PC-9 (cell line): ENCODE measurements at places on chromosomes 12 and 14. TPM values are rescaled to one million over a fixed set of nuclear protein-coding genes. Genes with fewer than 3 reads are reported as not detected.

DNA sequence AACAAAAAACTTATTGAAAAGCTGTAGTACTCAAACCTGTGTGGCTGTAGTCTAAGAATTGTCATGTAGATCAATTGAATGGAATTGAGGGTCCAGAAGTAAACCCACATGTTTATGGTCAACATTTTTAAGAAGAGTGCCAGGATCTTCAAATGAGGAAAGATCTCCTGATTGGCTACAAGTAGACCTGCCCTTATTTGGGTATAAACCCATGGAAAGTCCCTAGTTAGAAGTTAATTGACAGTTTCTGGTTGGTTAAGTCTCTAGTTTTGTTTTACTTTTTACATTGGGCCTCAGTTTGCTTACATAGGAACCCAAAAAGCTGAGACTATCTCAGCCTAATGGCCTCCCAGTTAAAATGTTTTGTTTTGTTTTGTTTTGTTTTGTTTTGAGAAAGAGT, 91.9 kb upstream of the RESF1 start:
- no peaks in the 10 kb centered on the region for H3K36me3 ChIP-seq
- H3K4me3 ChIP-seq, result no peak overlapping the region
- H3K27ac ChIP-seq, result no peak overlapping the region
- no peaks in the 10 kb centered on the region for H3K4me1 ChIP-seq

Gene EFS
- not detected in 2 replicates for total RNA-seq

Gene IL22
- total RNA-seq, result not detected in 2 replicates

DNA sequence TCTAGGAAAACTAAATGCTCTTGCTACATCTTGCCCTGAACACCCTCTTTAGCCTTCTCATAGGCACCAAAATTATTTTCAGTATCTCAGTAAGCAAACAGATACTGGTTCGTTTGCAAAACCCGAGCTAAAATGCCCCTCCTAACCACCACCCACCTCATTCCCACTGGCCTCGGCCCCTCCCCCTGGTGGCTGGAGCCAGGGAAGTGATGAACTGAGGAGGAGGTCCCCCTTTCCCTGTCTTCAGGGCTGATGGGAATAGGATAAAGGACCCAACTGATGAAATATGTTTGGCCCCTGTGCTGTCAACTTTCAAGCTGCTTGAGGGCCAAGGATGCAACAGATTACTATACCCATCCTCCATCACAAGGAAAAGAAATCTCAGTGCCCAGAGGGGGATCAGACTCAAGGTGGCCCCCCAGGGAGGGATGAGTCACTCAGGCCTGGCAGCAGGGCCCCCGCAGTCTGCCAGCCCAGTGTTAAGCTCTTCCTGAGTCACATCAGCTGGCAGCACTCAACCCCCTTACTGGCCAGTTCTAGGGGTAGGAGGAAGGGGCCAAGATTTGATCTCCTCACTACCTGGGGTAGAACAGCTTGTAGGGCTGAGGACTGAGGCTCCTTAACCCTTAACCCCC, 1.7 kb downstream of the ANKRD52 start:
- no peak for DNase-seq
- H3K27ac ChIP-seq, result no peak overlapping the region
- no peaks in the 10 kb centered on the region for H3K27me3 ChIP-seq
- H3K4me1 ChIP-seq, result peaks cover 22% of the 10 kb centered on the region
- peaks cover 31% of the 10 kb centered on the region for H3K36me3 ChIP-seq

Gene YAF2
- total RNA-seq, result 11.6 and 17.6 TPM in 2 replicates

DNA sequence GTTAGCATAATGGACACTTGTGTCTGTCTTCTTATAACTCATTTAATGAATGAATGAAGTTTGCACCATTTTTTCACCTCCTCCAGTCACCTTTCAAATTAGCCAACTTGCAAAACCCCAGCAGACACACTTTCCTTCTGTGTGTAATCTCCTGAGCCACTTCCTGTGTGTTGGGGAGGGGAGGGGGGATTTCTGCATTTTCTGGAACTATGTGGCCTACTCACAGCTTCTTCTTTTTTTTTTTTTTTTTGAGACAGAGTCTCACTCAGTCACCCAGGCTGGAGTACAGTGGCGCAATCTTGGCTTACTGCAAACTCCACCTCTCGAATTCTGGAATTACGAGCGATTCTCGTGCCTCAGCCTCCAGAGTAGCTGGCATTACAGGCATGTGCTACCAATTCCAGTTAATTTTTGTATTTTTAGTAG, 4.1 kb upstream of the SERPINA1 start:
- no peaks in the 10 kb centered on the region for H3K36me3 ChIP-seq
- H3K4me1 ChIP-seq, result no peaks in the 10 kb centered on the region
- DNase-seq, result no peak
- H3K4me3 ChIP-seq, result no peak overlapping the region
- peaks cover 28% of the 10 kb centered on the region for H3K27me3 ChIP-seq

Gene BRAP
- total RNA-seq, result 13.2 and 15.8 TPM in 2 replicates

DNA sequence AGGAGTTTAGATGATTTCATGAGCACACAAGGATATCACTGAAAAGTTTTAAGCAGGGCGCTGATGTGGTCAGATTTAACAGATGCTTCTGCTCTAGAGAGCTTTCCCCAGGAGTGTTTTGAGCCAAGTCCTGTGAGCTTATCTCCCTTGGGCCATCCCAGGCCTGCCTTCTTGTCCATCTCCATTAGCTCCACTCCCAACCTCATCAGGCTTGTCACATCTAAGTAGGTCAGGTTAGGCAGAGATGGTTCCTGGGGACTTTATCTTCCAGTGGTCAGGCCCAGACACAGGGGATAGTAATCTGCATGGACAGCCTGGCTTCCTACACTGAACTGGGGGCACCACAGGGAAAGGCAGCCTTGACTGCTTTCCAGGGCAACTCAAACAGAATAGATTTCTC, 145.4 kb upstream of the SRRM4 start:
- H3K27ac ChIP-seq, result no peak overlapping the region
- no peak for DNase-seq
- no peak overlapping the region for H3K4me3 ChIP-seq

- H3K4me1 ChIP-seq, result peaks cover 11% of the 10 kb centered on the region; the same call in 1 of the 2 replicates
- no peak overlapping the region for H3K27ac ChIP-seq
- H3K36me3 ChIP-seq, result peaks cover 5% of the 10 kb centered on the region
- DNase-seq, result no peak
Measured at GRCh38 chr12:108518716-108519496, 3.8 kb downstream of the FICD start.

Gene GPD1
- total RNA-seq, result 0.24 and 1.0 TPM in 2 replicates

- no peak for DNase-seq
- H3K4me3 ChIP-seq, result no peak overlapping the region
- H3K27me3 ChIP-seq, result peaks cover 17% of the 10 kb centered on the region
Measured at GRCh38 chr12:54142114-54142475, 46.7 kb downstream of the SMUG1 start.

DNA sequence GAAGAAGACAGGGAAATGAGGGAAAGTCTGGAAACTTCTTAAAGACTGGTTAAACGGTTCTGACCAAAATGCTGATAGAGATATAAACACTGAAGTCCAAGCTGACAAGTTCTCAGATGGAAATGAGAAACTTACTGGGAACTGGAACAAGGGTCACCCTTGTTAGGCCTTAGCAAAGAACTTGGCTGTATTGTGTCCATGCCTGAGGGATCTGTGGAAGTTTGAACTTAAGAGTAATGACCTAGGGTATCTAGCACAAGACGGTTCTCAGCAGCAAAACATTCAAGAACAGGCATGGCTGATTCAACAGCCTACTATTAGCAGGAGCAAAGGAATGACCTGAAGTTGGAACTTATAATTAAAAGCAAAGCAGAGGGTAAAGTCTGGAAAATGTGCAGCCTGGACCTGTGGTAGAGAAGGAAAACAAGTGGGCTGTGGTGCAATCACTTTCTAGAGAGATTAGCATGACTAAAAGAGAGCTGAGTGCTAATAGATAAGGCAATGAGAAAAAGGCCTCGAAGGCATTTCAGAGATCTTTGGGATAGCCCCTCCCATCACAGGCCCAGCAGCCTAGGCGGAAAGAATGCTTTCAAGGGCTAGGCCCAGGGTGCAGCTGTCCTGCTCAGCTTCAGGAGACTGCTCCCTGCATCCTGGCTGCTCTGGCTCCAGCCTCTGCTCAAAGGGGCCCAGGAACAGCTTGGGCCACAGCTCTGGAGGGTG, 60.3 kb downstream of the ATP2B1 start:
- no peaks in the 10 kb centered on the region for H3K27me3 ChIP-seq
- H3K36me3 ChIP-seq, result peaks cover 7% of the 10 kb centered on the region; the same call in 1 of the 2 replicates
- DNase-seq, result no peak
- H3K27ac ChIP-seq, result no peak overlapping the region

Gene KCNA1
- total RNA-seq, result not detected in 2 replicates

GRCh38 chr12:62272936-62273552, 12.8 kb downstream of the USP15 start:
- no peaks in the 10 kb centered on the region for H3K27me3 ChIP-seq
- no peak overlapping the region for H3K27ac ChIP-seq
- H3K36me3 ChIP-seq, result no peaks in the 10 kb centered on the region
- DNase-seq, result no peak
- H3K4me1 ChIP-seq, result peaks cover 4% of the 10 kb centered on the region; the same call in 1 of the 2 replicates

Gene COX6A1
- 433 and 556 TPM in 2 replicates for total RNA-seq

Gene CDKN3
- 61.1 and 105 TPM in 2 replicates for total RNA-seq

- H3K4me3 ChIP-seq, result no peak overlapping the region
- peaks cover 4% of the 10 kb centered on the region; the same call in 1 of the 2 replicates for H3K27me3 ChIP-seq
- H3K36me3 ChIP-seq, result no peaks in the 10 kb centered on the region
- no peak overlapping the region for H3K27ac ChIP-seq
Measured at GRCh38 chr12:101186291-101186690, 23.7 kb downstream of the SLC5A8 start.

- no peak overlapping the region for H3K4me3 ChIP-seq
- no peaks in the 10 kb centered on the region for H3K27me3 ChIP-seq
- DNase-seq, result no peak
- no peaks in the 10 kb centered on the region for H3K4me1 ChIP-seq
Measured at GRCh38 chr12:108750526-108750925, 19.2 kb upstream of the CORO1C start.

DNA sequence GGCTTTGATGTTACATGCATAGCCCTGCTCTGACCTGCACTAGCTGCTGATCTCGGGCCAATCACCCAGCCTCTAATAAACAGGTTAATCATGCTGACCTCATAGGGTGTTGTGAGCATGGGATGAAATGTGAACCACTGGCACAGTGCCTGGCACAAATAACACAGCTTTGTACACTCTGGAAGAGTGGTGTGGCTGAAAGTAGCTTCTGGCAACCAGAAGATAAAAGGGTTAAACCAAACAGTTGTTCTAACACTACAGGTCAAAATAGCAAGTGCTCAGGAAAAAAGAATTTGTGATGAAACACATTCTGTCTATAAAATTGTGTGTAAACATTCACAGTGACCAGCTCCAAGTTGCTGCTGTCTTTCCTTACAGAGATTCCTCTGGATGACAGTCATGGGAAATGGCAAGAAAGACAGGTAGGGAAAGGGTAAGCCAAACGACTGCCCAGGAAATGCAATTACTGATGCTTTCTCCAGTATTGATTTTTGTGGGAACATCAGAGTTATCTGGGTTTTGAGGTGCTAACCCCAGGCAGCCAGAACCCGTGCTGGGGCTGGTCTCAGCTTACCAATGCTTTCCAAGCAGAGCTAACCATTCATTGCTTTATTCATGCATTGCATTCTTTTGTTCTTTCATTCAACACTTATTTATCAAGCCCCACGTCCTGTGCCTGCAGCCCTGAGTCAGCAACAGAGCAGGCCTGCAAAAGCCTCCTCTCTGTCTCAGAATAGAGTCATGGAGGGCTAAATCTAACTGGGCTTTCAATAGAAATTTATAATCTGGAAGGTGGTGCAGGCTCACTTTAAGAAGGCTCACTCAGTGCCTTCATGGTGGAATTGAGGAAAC, 38.1 kb upstream of the CAPRIN2 start:
- H3K27ac ChIP-seq, result peak overlapping the region; percentile 94
- peak overlapping the region; percentile 82; the same call in 1 of the 2 replicates for H3K4me3 ChIP-seq
- 0 out of 2 replicates have a peak, but pooled peaks cover 5% of the 10 kb centered on the region for H3K36me3 ChIP-seq
- no peaks in the 10 kb centered on the region for H3K27me3 ChIP-seq
- peak; percentile 96 for DNase-seq
- H3K4me1 ChIP-seq, result peaks cover 50% of the 10 kb centered on the region

Gene SMCO2
- 1.9 and 3.7 TPM in 2 replicates for total RNA-seq

DNA sequence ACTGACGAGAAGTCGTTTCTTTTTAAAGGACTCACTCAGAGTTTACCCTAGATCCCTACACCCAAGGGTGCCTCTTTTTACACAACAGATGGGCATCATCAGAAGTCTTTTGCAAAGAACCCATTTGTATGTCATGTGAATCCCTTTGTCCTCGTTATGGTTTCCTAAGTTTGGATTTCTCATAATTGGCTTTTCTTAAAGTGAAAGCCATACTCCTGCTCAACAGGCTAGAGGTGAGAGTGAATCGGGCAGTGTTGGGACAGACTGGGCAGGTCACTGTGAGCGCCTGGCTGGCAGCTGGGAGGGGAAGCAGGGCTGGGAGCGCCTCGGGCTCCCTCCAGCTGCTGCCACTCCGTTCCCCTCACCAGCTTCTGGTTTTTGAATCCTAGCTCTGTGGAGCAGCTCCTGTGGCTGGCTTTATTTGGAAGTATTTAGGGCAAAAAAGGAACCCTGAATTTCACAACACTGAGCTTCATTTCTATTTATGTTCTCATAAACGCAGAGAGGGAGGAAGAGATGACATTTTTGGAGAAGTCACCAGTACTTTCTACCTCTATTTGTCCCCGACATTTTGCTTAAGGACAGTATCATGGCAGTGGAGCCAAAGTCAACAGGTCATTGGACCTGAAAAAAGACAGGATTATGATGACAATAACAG, 63.8 kb upstream of the ACTN1 start:
- peaks cover 32% of the 10 kb centered on the region for H3K4me1 ChIP-seq
- no peaks in the 10 kb centered on the region for H3K27me3 ChIP-seq
- no peak overlapping the region for H3K4me3 ChIP-seq
- no peaks in the 10 kb centered on the region for H3K36me3 ChIP-seq
- DNase-seq, result peak; percentile 31

DNA sequence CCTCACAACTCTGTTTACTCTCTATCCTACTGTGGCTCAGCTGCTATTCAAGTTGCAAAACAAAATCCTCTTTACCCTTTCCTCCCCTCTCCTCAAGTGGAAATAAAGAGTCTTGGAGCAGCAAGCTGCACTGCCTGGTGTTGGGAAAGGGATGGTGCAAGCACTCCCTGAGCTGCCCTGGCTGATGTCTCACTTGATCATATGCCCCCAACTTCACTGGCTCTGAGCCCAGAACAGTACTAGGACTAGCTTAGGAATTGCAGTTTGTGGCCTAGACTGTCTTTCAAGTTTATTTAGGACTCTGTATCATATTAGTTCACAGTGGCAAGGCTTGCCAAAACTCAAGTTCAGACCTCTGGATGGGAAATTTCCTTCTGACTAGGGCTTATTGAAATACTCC, 1683.8 kb upstream of the SEL1L start:
- no peaks in the 10 kb centered on the region for H3K27me3 ChIP-seq
- no peak overlapping the region for H3K27ac ChIP-seq
- H3K4me1 ChIP-seq, result no peaks in the 10 kb centered on the region
- no peak overlapping the region for H3K4me3 ChIP-seq

Gene KCNH5
- 1.4 TPM in 2 replicates for total RNA-seq

DNA sequence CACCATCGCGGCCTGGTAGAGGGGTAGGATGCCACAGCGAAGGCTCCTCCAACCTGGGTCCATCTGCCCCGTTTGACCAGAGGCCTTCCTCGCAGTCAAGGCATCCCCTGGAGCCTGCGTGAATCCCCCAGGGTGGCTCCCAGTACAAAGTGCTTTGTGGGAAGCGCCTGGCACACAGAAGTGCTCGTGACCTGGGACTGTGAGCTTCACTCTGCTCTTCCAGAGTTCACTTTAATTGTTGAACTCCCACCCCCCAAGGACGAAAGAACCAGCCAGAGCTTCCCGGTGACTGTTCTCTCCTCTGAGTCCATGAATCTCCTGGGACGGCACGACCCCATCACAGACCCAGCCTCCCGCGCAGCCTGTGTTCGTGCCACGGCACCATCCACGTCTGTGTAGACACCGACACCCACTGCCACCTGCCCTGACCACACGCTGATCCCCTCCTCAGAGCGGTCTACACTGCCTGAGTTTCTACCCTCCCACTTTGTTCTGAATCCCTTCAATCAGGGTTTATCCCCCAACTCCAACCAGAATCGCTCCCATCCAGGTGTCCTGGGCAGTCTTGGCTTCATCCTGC, 15.9 kb downstream of the P2RX2 start:
- no peak overlapping the region for H3K27ac ChIP-seq
- no peaks in the 10 kb centered on the region for H3K27me3 ChIP-seq
- DNase-seq, result no peak

Gene SYCP3
- total RNA-seq, result 0.09 TPM in 1 of 2 replicates, not detected in the other
